ENCODE measurements at places on chromosomes 6 and 20.

DNA sequence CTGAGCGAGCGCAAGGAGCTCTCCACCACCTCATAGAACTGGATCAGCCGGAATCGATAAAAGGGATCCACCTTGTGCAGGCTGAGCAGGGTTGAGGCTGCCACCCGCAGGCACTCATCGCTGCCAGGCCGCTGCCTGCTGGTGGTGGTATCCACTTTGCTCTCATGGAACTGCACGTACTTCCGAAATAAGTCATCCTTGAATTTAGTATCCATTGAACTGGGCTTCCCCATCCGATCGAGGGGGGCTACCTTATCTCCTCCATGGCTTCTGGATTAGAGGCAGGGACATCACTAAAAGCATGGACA, 7.1 kb downstream of the SPATA2 start:
- no peak for DNase-seq

DNA sequence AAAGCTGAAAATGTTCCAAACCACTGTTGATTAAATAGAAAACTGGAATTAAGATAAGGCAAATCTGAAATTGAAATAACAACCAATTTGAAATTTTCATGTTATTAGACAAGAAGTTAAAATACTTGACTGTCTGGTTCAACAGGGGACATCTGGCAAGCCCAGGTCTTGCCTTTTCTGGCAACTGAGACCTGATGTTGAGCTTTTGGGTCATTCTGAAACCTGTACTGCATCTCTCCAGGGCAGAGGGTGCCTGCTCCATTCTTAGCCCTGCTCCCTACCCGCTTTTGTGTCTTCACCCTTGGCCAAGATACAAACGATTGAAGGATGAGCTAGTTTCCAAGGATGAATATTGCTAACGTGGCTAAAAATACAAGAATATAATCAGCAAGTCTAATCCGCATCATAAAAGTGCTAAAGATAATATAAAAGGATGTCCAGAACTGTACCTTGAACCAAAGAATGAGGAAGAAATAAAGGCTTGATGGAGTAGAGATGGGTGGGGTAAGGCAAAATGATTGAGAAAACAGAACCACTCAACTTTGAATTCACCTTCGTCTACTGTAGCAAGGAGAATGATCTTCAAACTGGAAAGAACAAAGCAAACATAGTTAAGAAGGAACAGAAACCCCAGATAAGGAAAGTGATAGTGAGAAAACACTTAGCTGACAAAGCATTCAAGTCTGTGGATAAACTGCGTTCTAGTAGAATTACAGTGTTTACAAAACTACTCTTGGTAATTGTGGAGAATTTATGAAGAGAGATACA, 109.8 kb upstream of the MAN1A1 start:
- no peak for DNase-seq

GRCh38 chr6:101462576-101462975, 69.1 kb downstream of the GRIK2 start:
- no peak for DNase-seq

DNA sequence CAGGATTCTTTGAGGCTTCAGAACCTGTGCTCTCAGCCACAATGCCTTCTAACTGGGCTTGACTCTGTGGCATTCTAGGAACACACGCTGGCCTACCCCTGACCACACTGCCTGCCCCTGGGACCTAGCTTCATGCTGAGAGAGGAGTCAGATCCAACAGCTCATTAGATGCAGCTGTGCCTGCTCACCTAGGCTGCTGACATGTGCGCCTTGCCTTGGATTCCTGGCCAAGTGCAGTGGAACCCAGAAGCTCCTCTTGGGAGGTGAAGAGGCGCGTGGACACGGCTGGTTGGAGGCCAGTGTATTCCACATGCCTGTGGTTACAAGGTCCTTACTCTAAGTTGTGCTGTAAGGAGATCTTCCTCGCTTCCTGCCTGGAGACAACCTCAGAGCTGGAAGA, 24.7 kb upstream of the KCNK16 start:
- no peak for DNase-seq

DNA sequence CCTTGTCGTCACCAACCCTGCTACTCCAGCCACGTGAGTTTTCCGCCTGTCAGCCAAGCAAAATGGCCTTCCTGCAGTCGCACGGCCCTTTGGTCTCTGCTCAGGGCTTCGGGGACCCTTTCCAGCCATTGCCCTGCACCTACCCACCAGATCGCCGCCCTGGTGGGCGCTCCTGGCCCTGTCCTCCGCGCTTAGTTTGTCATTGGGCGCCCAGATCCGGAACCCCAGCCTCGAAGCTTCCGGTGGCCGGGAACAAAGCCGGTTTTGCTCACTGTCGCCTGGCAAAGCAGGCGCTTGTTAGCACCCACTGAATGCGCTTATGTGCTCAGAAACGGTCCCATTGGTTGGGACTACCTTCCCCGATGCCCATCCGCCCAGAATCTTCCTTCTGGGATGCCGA, 536 bp downstream of the ZFP57 start:
- no peak for DNase-seq

DNA sequence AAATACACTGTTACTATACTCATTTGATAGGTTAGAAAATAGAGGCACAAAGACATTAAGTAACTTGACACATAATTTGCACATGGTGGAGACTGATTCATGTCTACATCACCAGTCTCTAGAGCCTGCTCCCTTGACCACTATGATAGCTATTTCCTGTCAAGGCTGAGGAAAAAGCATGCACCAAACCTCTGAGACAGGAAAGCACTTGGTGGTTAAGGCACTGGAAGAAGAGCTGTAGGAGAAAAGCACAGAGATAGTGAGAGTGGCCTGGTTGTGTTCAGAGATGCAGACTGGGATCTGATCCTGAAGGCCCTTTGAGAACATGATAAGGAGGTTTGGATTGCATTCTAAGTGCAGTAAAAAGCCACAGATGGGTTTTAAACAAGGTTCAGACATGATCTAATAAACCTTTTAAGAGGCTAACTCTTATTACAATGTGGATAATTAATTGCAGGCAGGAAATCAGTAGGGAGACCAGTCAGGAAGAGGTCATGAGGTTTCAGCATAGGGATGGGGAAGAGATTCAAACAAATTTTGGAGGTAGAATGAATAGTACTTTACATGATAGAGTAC, 168.9 kb downstream of the PHF3 start:
- no peak for DNase-seq

DNA sequence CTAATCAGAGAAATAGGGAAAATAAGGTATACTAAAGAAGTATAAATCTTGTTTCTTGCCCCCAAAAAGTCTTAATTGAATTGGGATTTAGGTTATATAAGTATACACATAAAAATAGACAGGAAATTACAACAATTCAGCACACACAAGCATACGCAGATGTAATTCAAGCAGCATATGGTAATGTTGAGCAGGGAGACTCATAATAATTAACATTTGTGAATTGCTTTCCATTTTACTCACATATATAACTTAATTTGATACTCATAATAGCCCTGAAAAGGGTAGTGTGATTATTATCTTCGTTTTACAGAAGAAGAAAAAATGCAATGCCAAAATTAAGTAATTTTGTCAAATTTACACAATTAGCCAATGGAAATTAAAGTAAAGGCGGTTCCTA, 313.5 kb upstream of the ECI2 start:
- no peak for DNase-seq

DNA sequence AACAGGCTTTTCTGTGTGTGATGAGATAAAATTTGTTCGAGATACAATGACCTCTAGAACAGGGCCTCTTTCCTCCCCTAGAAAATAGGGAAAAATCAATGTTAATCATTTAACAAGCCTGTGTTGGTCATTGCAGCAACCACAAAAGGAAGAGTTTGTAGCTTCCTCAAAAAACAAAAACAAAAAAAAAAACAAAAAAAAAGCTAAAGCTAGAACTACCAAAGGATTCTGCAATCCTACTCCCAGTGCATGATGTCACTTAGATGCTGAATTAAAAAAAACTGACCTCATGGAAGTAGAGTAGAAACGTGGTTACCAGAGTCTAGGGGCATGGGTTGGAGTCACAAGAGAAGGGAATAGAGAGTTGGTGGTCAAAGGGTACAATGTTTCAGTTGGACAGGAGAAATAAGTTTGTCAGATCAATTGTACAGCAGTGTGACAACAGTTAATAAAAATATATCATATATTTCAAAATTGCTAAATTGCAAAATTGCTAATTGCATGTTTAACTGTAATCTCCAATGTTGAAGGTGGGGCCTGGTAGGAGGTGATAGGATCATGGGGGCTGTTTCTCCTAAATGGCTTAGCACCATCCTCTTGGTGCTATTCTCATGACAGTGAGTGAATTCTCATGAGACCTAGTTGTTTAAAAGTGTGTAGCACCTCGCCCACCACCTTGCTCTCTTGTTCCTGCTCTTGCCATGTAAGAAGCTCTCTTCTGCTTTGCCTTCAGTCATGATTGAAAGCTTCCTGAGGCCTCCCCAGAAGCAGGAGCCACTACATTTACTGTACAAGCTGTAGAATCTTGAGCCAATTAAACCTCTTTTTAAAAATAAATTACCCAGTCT, 163.4 kb upstream of the SIM1 start:
- DNase-seq, result no peak

GRCh38 chr20:59933296-59933848, at the start of gene SYCP2:
Gene SYCP2, minus strand, starts transcription at chr20:59933637. Its CDS starts 11,224 bp downstream, at chr20:59922413.
- DNase-seq, result peak; percentile 22

DNA sequence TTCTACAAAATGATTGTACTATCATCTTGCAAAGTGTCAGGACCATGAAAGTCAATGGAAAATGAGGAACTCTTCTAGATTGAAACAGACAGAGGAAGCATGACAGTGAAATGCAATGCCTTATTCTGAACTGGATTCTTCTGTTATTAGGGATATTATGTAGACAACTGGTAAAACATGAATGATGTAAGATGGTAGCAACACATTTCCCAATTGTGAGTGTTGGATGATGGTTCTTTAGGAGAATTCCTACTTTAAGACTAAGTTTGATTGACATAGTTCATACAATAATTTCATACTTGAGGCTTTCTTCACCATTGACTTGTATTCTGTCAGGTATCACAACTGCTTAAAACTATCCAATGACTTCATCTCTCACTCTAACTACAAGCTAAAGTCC, 4.5 kb downstream of the UBE3D start:
- no peak for DNase-seq

DNA sequence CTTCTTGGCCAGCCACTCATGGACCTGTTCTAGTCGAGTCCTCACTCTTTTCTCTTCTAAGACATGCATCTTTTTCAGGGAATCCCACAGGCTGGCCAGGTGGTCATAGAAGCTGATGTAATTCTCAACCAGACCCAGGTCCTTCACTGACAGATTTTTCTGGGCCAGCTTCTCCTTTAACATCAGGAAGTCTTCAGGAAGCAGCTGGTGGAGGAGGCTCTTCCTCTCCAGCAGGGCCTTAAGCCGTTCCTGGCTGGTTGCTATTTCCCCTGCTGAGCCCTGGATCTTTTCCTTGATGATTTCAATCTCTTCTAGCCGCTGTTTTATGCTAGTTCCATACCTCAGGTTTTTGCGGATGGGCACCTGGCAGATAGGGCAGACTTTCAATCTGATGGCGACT, 28.6 kb downstream of the DDX27 start:
- DNase-seq, result no peak

DNA sequence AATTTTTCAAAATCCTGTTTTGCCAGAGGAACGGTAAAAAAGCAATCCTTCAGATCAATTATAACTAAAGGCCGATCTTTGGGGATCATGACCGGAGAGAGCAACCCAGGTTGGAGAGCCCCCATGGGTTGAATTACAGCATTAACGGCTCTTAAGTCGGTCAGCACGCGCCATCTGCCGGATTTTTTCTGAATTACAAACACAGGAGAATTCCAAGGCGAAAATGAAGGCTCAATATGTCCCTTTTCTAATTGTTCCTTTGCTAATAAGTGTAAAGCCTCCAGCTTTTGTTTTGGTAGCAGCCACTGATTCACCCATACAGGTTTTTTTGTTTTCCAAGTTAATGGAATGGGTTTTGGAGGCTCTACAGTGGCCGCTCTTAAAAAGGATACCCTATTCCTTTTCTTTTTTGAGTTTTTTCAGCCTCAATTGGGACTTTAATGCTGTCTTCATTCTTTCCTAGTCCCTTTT, 16.9 kb upstream of the PTCRA start:
- peak; percentile 47 for DNase-seq

DNA sequence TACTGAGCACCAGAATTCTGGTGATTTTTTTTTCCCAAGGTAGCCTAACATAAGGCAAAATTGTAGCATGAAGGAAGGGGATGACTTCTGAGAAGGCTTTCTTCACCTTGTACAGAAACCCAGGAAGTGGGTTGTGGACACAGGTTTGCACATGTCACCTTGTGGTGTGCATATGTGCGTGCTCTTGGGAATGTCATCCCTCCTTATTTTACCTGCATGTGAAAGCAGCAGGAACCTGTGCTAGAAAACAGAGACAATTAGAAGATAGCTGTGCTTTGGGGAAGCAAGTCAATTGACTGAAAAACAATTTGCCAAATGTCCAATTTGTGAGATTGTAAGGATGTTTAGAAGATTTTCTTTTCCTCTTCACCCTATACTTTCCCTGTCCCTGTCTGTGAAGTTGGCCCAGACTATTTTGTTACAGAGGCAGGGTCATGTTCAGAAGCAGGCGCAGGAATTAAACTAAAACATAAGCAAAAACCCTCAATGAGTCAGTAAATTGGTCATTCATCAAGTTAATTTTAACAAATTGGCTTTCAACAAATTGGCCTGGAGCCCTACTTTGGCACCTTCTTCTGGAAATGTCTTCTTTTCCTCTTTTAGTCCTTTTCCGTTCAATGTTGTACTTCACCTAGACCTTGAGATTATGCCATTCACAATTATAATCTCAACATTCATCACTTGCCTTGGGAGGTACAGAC, 261.2 kb downstream of the ADGB start:
- DNase-seq, result no peak
